ENCODE measurements at places on chromosomes 11 and 22.

DNA sequence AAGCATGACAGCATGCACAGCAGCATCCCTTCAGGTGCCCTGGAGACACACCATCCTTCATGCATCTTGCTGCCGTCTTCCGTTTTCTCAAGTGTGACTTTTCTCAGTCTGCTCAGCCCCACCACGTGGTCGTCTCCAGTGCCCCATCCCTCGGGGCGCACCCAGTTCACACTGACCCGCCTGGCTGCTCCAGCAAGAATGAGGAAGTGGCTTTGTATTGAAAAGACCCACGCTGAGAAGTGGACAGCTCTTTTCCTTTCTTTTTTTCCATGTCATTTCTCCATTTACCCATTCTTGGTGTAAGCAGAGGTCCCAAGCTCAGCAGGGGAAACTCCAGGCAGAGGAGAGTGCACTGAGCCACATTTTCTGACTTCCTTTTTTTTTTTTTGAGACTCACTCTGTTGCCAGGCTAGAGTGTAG is 14.5 kb downstream of the SERPINH1 start:
- DNase-seq, result no peak

- DNase-seq, result no peak
Observed at GRCh38 chr11:127109796-127110480, 109.4 kb upstream of the KIRREL3 start.

GRCh38 chr11:14973621-14974514 is 1.7 kb upstream of the CALCA start:
- no peak for DNase-seq

- DNase-seq, result no peak
Observed at GRCh38 chr11:68027667-68028066, 2.8 kb upstream of the NDUFS8 start.

GRCh38 chr11:94968334-94968958 is 4.9 kb downstream of the CWC15 start:
- no peak for DNase-seq

- DNase-seq, result no peak
Observed at GRCh38 chr11:95406271-95406670, 175.3 kb upstream of the SESN3 start.
